ENCODE measurements at places on chromosomes 2 and 18.

DNA sequence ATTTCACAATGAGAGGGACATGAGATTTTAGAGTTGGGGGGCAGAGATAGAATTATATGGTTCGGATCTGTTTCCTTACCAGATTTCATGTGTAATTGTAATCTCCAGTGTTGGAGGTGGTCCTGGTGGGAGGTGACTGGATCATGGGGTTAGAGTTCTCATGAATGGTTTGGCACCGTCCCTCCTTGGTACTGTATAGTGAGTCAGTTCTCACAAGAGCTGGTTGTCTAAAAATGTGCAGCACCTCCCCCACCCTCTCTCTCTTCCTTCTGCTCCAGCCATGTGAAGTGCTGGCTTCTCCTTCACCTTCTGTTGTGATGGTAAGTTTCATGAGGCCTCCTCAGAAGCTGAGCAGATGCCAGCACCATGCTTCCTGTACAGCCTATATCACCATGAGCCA, 138.1 kb downstream of the SCG2 start:
- DNase-seq, result peak; percentile 45

- DNase-seq, result no peak
Measured at GRCh38 chr2:28451793-28452533, 43.9 kb upstream of the PLB1 start.

DNA sequence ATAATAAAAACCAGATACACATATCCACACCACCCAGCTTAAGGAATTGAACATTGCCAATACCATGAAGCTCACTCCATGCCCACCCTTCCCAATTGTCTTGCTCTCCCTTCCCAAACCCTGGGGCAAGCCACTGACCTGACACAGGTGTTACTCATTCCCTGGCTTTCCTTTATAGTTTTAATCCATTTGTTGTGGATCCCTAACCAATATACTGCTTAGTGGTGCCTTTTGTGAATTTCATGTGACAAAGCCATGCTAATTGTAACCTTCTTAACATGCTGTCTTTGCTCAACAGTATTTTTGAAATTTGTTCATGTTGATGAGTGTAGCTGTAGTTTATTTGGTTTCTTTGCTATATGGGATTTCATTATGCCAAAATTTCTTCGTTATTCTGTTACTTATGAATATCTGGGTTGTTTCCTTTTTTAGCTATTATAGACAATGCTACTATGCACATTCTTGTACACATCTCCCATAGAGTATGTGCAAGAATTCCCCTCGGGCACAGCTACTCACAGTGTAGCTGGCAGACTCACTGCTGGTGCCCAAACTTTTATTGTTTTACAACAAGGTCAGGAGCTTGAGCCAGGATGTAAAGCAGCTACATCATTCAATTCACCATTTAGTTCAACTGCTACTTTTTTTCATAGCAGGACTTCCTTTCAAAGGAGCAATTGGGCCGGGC, 90.8 kb upstream of the ATL2 start:
- no peak for DNase-seq

GRCh38 chr2:81327911-81328310, 1023.4 kb upstream of the LRRTM1 start:
- DNase-seq, result no peak

GRCh38 chr2:102055346-102055990, 63.7 kb downstream of the IL1R2 start:
- DNase-seq, result no peak

- DNase-seq, result no peak
Measured at GRCh38 chr2:205670292-205670691, 12.0 kb upstream of the NRP2 start.

GRCh38 chr18:2240311-2240705, 331.0 kb downstream of the METTL4 start:
- DNase-seq, result no peak

DNA sequence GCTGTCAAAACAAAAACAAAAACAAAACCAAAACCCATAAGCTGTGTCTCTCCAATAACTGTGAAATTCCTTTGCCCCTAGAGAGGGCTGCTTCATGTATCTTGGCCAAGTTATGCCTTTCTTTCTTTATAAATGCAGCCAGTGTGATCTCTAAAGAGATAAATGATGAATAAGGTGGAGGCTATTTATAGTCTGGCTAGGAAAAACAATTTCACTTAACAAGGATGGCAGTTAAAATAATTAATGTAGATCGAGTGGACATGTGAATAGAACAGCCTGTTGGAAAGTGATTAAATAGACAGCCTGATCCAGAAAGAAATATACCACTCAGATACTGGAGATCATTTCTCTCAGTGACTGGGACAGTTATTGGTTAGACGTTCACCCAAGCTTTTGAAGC, 1666.9 kb upstream of the CELF4 start:
- DNase-seq, result no peak

- no peak for DNase-seq
Measured at GRCh38 chr2:173793709-173794565, 171.2 kb downstream of the SP3 start.

DNA sequence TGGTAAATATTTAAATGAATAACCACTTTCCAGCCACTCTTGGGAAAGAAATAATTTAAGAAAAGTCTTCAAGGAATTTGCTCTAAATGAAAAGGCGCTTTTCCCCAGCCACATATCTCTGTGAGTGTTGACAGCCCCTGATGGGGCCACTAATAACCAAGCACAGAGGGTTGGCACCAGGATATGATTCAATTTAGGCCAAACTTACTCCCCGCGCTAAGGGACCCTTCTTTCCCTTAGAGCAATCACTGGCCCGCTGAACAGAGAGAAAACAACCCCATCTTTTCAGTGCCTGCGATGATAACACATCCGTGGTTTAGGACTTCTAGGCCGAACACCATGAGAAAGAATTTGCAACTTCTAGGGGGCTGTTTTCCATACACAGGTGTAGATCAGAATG, 310.8 kb downstream of the EIPR1 start:
- no peak for DNase-seq

GRCh38 chr2:106789185-106789584, 96.8 kb downstream of the ST6GAL2 start:
- no peak for DNase-seq

DNA sequence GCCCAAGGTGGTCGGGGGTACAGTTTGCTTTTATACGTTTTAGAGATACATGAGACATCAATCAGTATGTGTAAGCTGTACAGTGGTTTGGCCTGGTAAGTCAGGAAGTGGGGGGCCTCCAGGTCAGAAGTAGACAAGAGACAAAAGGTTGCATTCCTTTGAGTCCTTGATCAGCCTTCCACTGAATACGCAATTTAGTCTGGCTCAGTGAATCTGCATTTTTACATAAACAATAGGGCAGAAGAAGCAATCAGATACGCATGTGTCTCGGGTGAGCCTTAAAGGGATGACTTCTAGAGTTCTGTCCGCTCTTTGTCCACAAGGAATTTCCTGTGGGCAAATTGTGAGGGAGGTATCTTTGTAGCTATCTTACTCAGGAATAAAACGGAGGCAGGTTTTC, 87.2 kb downstream of the SOWAHC start:
- DNase-seq, result no peak

DNA sequence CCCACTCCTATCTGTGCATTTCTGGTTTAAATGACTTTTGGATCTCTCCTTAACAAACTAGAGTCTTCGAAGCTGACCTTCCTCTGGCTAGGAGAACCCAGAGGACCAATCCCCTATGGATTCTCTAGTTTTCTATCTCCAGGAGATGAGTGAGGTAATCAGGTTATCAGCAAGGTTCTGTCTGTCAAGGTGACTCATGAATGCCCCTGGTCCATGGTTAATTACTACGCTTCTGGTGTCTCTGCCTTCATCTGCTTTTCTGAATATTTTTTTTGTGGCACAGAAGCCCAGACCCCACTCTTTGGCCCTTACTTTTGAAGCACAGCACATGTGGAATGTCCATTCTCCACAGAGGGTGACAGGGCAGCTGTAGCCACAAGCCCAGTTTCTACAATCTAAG, 897.9 kb upstream of the KLHL29 start:
- DNase-seq, result no peak

GRCh38 chr2:62102402-62102920, 93.5 kb upstream of the B3GNT2 start:
- no peak for DNase-seq

DNA sequence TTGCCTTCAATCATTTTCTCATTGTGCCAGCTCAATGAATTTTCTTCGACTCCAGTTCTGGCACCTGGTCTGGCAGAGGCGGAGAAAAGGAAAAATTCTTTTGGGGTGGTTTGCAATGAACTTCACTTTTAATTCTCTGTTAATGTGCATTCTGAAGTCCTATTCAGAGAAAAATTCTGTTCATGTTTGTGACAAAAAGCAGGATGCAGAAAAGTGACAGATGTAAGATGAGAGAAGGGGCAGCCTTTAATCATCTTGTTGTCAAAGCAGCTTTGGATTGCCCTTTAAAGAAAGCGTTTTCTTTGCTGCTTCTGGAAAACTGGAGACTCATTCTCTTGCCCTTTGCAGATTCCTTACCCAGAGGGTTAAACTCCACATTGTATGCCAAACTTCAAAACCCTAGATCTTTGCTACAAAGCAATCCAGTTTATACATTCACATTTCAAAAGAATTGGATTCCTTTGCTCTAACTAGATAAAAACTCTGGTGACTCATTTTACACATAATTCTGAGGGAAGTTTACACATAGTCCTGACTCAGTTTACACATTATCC, 94.6 kb upstream of the CAVIN2 start:
- no peak for DNase-seq

DNA sequence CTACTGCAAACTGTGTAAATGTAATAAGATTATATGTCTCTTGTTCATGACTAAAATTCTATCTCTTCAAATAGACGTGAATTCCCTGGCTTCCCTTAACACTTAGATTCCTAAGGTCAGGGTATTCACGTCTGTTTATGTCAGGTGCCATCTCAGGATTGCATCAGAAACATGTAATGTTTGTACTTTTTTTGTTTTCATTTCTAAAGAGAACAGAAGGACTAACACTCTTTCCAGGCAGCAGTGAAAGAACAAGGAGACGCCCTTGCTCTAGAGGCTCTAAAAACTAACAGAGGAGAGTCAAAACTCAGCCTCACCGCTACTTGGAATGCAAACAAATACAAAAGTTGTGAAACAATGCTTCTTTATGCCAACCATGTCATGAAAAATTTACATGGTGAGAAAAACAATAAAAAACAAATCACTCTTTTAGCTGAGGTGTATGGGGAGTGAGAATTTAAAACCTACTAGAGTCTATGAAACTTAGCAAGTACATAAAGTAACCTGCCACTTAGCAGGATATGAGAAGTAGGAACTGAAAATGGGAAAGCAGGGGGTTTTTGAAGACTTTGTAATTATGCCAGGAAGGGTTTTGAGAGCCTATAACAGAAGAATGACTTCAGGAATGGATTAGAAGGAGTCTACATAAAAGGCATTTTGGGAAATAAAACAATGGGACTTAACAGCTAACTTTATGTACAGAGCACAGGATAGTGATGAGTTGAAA, 522.7 kb downstream of the THSD7B start:
- no peak for DNase-seq

DNA sequence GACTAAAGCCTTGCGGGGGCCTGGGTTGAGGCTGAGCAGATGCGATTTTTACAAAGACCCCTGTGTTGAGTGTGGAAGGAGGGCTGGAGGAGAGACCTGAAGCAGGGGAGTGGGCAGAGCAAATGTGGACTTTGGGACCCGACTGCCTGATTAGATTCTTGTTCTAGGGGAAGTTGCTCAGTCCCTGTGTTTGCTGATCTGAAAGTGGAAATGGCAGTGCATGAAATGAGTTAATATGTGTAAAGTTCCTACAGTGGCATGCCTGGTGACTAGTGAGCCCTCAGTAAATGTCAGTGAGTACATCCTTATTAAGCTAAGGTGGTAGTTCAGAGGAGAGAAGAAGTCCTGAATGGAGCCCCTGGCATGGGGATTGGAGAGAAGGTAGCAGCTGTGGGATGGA, 52.3 kb downstream of the ARMC9 start:
- DNase-seq, result no peak

DNA sequence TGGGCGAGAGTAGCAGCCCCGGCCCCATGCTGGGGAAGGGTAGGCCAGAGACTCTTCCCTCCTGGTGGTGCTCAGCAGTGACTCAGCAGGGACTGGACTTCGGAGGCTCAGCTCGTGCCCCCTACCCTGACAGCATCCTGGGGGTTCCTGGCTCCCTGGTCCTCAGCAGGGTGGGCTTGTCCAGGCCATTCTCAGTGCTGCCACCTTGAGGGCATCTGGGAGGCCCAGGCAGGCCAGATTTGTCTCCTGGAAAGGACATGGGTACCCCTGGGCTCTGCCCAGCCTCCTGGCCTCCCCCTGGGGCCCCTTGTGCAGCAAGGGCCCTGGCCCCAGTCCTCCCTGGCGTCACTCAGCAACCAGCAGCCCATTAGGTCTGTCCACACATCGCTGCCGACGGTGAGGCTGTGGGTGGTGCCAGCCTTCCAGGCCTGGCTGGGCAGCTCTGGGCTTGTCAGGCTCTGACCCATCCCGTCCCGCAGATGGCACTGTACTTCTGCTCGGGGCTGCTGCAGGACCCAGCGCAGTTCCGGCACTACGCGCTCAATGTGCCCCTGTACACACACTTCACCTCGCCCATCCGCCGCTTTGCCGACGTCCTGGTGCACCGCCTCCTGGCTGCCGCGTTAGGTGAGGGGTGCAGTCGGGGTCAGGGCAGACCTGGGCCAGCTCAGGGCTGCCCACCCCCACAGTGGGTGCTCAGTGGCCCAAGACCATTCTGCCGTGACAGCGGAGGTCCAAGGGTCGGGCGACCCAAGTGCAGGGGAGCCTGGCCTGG, 45.0 kb upstream of the ALPP start:
- no peak for DNase-seq

- DNase-seq, result no peak
Measured at GRCh38 chr18:26004832-26005231, 85.6 kb downstream of the SS18 start.

GRCh38 chr2:39511605-39512433, 74.7 kb upstream of the MAP4K3 start:
- DNase-seq, result no peak

- no peak for DNase-seq
Measured at GRCh38 chr18:9619990-9620389, 5.6 kb upstream of the PPP4R1 start.

DNA sequence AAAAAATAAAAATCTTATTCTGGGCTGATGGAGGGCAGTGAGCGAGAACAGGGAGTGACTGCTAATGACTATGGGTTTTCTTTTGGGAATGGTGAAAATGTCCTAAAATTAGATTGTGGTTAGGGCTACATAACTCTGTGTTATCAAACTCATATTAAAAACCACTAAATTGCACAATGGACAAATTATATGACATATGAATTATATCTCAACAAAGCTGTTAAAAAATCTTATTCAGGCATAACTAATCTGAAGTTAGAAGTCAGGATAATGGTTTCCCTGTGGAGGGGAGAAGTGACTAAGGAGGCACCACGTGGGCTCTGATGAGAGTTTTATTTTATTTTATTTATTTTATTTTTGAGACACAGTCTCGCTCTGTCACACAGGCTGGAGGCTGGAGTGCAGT, 32.1 kb upstream of the DPP4 start:
- DNase-seq, result no peak

DNA sequence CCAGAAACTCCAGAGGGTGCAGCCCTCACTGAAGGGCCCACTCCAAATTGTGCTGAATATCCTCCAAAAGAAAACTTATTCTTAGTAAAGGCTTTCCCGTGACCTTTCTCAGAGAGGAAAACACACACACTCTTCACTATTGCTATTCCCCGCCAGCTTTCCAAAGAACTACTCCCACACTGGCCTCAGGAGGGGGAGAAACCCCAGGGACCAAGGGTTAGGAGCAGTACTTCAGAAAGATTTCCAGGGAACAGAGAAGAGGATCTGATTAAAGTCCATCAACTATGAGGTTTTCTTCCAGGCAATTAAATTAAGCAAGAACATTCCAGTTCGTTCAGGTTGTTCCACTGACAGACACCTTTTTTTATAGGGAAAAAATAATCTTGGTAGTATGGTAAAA, 150.2 kb downstream of the TTC32 start:
- no peak for DNase-seq

- DNase-seq, result no peak
Measured at GRCh38 chr2:10993001-10993481, 81.3 kb downstream of the KCNF1 start.

Data from brain microvascular endothelial cell (primary cell).